ENCODE measurements at places on chromosomes 5 and 9. TPM values are rescaled to one million over a fixed set of nuclear protein-coding genes. Genes with fewer than 3 reads are reported as not detected.

DNA sequence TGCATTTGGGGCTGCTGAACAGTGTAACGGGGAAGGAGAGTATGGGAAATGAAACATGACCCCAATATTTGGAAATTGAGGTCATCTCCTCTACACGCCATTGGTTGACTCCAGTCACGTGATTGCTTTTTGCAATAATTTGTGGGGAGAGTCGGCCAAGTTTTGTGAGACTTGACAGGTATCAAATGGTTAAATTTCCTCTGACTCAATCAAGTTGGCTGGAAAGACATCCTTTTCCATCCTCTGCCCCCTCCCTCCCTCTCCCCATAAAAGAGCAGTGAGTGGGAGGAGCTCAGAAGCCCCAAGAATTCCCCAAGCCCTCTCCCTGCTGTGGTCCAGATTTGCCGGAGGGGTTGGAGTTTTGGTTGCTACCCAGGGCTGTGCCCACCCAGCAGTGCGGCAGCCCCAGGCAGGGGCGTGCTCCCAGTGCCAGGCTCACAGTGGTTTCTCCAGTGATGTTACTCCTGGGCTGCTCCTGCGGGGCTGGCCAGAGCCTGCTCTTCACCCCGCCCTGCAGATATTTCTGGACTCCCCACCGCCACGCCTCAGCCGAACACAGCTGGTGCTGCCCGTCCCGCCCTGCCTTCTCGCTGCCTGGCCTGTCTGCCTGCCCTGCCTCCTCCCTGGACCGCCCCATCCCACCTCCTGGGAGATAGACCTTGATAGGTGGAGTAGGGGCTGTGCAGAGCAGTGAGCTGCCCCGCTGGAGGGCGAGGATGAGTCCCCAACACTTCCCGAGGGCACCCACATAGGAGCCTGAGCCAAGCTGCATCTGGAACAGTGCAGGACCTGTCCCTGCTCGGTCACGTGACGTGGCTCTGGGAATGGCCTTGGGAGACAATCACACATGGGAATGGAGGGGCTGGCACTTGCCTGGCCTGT, 3.4 kb downstream of the COL5A1 start:
- no peaks in the 10 kb centered on the region for H3K27me3 ChIP-seq
- peak overlapping the region; percentile 36 for H3K4me3 ChIP-seq
- H3K27ac ChIP-seq: no peak overlapping the region
- H3K4me1 ChIP-seq: peaks cover 31% of the 10 kb centered on the region

- H3K4me1 ChIP-seq: peaks cover 31% of the 10 kb centered on the region
- peak; percentile 73 for DNase-seq
- peak overlapping the region; percentile 91 for H3K4me3 ChIP-seq
- H3K36me3 ChIP-seq: peaks cover 15% of the 10 kb centered on the region
These were observed 1.3 kb upstream of the DUSP1 start for GRCh38 chr5:172772112-172772906.

DNA sequence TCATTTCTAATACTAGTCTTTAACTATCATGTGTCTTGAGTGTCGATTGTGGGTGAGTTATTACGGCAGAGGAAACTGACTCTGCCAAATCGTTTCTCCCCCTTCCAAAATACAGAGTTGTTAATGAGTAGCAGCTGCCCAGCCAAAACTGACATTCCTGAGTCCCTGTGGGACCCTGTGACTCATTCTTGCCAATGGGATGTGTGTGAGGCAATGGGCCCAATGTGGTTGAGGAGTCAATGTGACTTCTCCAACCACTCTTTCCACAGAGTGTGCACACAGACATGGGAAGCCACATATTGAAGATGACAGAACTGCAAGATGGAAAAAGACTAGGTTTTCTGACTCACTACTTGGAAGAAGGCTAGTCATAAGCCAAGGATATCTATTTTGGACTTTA, 434.7 kb downstream of the DTWD2 start:
- H3K36me3 ChIP-seq: no peaks in the 10 kb centered on the region
- H3K27ac ChIP-seq: no peak overlapping the region

- peaks cover 10% of the 10 kb centered on the region for H3K36me3 ChIP-seq
- H3K27ac ChIP-seq: no peak overlapping the region
- no peak for DNase-seq
These were observed 22.8 kb downstream of the EXOC3 start for GRCh38 chr5:465591-466403.

DNA sequence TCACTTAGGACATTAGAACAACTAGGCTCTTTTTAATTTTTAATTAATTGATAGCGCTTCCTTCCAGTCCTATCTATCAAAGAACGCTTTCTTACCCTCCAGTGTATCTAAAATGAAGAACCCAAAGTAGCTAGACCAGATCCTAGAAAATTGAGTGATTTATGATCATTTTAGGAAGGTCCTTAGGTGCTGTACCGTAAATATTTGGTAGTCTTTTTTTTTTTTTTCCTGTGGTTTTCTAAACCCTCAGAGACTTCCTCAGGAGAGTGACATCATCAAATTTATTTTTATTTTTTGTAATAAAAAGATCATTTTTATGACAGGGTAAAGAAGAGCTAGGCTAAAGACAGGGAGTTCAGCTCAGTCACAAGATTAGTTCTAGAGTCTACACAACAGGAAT, 197.4 kb downstream of the WDR70 start:
- no peak overlapping the region for H3K4me3 ChIP-seq
- peak; percentile 47 for DNase-seq
- no peaks in the 10 kb centered on the region for H3K36me3 ChIP-seq
- peaks cover 87% of the 10 kb centered on the region for H3K4me1 ChIP-seq

GRCh38 chr9:89145097-89145496, 33.5 kb downstream of the SHC3 start:
- no peak for DNase-seq
- H3K27me3 ChIP-seq: no peaks in the 10 kb centered on the region
- H3K27ac ChIP-seq: no peak overlapping the region
- H3K4me1 ChIP-seq: no peaks in the 10 kb centered on the region
- no peaks in the 10 kb centered on the region for H3K36me3 ChIP-seq
- H3K4me3 ChIP-seq: no peak overlapping the region

DNA sequence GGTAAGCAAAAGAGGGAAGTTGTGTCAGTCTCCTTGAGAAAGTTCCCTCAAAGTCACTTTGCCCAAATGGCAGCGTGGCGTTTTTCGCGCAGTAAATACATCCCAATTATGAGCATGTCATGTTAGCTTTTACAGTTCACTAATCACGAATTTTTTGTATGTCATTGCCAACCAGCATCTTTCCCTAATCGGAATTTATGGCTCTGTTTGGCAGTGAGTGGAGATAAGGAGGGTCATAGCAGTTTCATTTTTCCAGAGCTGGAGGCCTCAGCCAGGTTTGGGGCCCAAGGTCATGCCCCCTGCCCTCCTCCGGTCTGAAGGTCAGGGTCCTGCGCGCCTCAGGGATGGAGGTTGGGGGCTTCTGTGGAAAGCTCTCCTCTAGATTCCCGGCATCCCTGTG, 50.1 kb downstream of the C5orf15 start:
- no peaks in the 10 kb centered on the region for H3K27me3 ChIP-seq
- no peak for DNase-seq
- H3K36me3 ChIP-seq: no peaks in the 10 kb centered on the region

GRCh38 chr5:43152946-43153345, 32.2 kb downstream of the ZNF131 start:
- peaks cover 12% of the 10 kb centered on the region for H3K4me1 ChIP-seq
- DNase-seq: no peak
- no peaks in the 10 kb centered on the region for H3K36me3 ChIP-seq
- H3K4me3 ChIP-seq: no peak overlapping the region
- no peak overlapping the region for H3K27ac ChIP-seq

DNA sequence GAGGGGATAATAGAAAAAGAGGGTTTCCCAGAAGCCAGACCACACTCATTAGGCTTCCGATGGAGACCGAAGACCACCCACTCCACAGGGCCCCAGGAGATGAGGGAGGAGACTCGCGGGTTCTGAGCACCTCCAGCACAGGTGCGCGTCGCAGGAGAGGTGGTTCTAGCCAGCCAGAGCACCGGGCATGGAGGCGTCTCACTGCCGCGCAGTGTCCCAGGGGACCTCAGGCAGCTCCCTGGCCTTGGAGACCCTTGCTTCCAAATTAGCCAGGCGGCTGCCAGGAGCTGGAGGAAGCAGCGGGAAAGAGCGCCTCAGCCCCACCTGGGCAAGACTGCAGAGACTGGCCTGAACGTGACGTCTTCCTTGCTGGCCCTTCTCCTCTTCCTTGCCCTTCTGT, 115.4 kb upstream of the FBXL7 start:
- H3K4me3 ChIP-seq: no peak overlapping the region
- no peaks in the 10 kb centered on the region for H3K36me3 ChIP-seq
- DNase-seq: no peak
- H3K27ac ChIP-seq: no peak overlapping the region

DNA sequence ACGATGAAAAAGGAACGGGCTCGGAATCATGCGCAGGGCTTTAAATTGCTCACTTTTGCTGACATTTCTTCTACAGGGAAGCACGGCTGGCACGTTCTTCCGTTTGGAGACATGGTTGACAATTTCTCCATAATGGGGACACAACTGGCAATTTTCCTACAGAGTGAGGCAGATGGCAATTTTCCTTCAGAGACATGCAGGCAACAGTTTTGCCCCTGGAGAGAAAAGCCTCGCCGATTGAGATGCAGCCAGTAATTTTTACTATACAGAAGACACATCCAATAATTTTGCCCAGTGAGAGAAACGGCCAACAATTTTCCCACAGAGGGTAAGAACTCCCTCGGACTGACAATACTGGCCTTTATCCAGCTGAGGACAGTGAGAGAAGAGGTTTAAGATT, 90.9 kb upstream of the GPR151 start:
- no peak overlapping the region for H3K4me3 ChIP-seq
- H3K27me3 ChIP-seq: peaks cover 42% of the 10 kb centered on the region
- DNase-seq: no peak
- no peaks in the 10 kb centered on the region for H3K36me3 ChIP-seq
- no peaks in the 10 kb centered on the region for H3K4me1 ChIP-seq
- H3K27ac ChIP-seq: no peak overlapping the region

DNA sequence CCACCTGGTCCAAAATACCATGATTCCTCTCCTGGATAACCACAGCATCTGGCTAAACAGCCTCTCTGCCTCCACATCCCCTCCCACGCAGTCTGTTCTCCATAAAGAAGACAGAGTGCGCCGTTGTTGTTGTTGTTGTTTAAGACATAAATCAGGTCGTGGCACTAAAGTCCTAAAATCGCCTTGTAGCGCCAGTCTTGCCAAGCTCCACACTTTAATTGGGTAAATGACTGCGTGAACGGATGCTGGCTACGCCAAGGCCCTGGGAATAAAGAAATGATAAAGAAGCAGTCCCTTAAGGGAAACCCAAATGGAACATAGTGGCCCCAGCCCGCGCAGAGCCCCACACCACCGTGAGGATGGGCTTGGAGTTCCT, 364 bp upstream of the SFXN1 start:
- no peak for DNase-seq
- peaks cover 11% of the 10 kb centered on the region for H3K36me3 ChIP-seq
- H3K27me3 ChIP-seq: peaks cover 20% of the 10 kb centered on the region

- no peak overlapping the region for H3K4me3 ChIP-seq
- no peaks in the 10 kb centered on the region for H3K27me3 ChIP-seq
- no peaks in the 10 kb centered on the region for H3K36me3 ChIP-seq
- peaks cover 6% of the 10 kb centered on the region for H3K4me1 ChIP-seq
- no peak for DNase-seq
These were observed 75.7 kb downstream of the ZNF608 start for GRCh38 chr5:124670722-124671184.

GRCh38 chr5:7251132-7251531, 144.8 kb upstream of the ADCY2 start:
- H3K4me1 ChIP-seq: no peaks in the 10 kb centered on the region
- no peak for DNase-seq
- H3K36me3 ChIP-seq: no peaks in the 10 kb centered on the region
- peaks cover 15% of the 10 kb centered on the region for H3K27me3 ChIP-seq
- no peak overlapping the region for H3K27ac ChIP-seq

DNA sequence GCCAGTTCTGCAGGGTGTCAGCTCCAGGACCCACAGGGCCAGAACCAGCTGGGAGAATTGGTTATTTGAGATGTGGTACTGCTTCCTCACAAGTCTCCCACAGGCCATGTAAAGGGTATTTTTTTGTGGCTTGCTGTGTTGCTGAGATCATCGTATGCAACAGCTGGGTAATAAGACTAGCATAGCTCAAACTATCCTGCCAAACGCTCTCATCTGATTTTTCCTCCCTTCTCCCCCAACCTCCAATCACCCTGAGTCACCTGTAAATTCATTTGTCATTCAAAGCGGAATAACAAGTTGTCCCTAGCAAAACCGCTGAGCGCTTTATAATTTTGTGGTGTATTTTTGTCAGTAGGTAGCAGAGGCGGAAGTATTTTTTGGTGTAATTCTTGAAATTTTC, 63.2 kb downstream of the NSG2 start:
- H3K36me3 ChIP-seq: no peaks in the 10 kb centered on the region
- DNase-seq: no peak
- no peaks in the 10 kb centered on the region for H3K27me3 ChIP-seq
- no peak overlapping the region for H3K27ac ChIP-seq
- no peaks in the 10 kb centered on the region for H3K4me1 ChIP-seq

- no peak overlapping the region for H3K27ac ChIP-seq
- peaks cover under 1% of the 10 kb centered on the region for H3K4me1 ChIP-seq
- H3K36me3 ChIP-seq: no peaks in the 10 kb centered on the region
- H3K4me3 ChIP-seq: no peak overlapping the region
These were observed 61.4 kb downstream of the PTPDC1 start for GRCh38 chr9:94145640-94146039.

DNA sequence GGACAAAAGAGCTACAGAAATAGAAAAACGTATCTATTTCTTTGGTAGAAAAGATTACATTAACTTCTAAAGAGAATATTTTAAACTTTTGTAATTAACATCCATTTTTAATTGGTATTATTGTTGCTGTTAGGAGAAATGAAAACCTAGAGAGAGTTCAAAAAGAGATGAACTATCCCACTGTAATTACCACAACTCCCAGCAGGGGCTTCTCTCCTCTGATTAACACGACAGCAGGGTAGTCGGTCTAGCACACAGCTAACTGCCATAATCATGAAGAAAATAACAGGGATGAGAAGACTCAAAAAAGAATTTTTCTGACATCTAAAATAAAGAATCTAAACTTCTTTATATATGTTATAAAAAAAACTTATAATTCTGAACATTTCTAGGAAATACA, 86.2 kb upstream of the CDH9 start:
- H3K4me1 ChIP-seq: no peaks in the 10 kb centered on the region
- peak; percentile 31 for DNase-seq
- no peak overlapping the region for H3K4me3 ChIP-seq
- H3K27ac ChIP-seq: no peak overlapping the region
- H3K27me3 ChIP-seq: no peaks in the 10 kb centered on the region
- no peaks in the 10 kb centered on the region for H3K36me3 ChIP-seq

- no peak overlapping the region for H3K27ac ChIP-seq
- no peaks in the 10 kb centered on the region for H3K36me3 ChIP-seq
- no peaks in the 10 kb centered on the region for H3K27me3 ChIP-seq
- H3K4me1 ChIP-seq: peaks cover 23% of the 10 kb centered on the region
- H3K4me3 ChIP-seq: no peak overlapping the region
These were observed 20.4 kb downstream of the XRCC4 start for GRCh38 chr5:83097689-83098231.

The KLHL3 gene
- 0.66 TPM for total RNA-seq

The AHRR gene
- 2.2 TPM for total RNA-seq

The FOXD4L6 gene
- total RNA-seq: not detected

The POLR3G gene
- 10.6 TPM for total RNA-seq

The HSD17B4 gene
- 151 TPM for total RNA-seq

The FAM169A gene
- total RNA-seq: 10.5 TPM

The ELOVL7 gene
- total RNA-seq: 0.15 TPM

The CYLC2 gene
- total RNA-seq: not detected

The PPP3R2 gene
- not detected for total RNA-seq

The LCN2 gene
- total RNA-seq: not detected

The DCTN3 gene
- 89.4 TPM for total RNA-seq

The DIRAS2 gene
- not detected for total RNA-seq

The SVEP1 gene
- 0.45 TPM for total RNA-seq

The CCL21 gene
- not detected for total RNA-seq

The CATSPER3 gene
- 0.90 TPM for total RNA-seq

The EFNA5 gene
- total RNA-seq: 16.7 TPM

The ZNF366 gene
- total RNA-seq: not detected

Data from A673 (cell line).